ENCODE measurements at places on chromosomes 12 and 14.

DNA sequence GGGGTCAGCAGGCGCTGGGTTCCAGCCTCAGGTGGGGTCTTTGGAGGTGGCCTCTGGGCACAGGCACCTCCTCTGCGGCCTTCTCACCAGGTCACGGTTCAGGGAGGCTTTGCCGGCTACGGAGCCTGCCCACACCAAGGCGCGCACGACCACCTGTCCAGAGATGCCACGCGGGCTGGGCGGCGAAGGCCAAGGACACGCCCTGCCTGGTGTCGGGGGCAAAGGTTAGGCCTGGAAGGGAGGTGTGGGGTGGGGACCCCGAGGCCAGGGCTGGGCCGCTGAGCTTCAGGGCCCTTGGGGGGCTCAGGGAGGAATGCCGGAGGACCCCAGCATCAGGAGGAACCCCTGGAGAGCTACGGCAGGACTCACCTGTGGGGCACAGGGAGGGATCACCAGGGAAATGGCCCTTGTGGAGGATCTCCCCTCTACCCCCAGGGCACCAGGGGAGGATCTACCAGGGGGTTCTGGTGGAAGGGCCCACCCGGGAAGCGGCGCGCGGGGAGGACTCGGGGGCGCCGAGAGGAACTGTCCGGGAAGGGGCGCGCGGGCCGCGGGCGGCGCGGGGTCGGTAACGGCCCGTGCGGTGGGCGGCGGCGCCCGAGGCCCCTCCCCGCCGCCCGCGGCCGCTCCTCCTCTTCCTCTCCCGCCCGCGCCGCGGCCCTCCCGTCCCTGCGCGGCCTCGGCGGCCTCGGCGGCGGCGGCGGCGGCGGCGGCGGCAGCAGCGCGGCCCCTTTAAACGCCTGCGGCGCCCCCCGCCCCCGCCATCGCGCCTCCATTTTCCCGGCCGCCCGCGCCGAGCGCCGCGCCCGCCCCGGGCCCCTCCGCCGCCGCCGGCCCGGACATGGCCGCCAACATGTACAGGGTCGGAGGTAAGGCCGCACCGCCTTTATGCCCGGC, at the start of gene MTA1:
Gene MTA1, plus strand, starts transcription at position 633 of the 897 bp plus-strand sequence. Its CDS starts 209 bp downstream, at position 842.
- DNase-seq, result peak; percentile 57

- no peak for DNase-seq
These were observed 118.8 kb downstream of the SLC6A15 start for GRCh38 chr12:84793558-84794367.

DNA sequence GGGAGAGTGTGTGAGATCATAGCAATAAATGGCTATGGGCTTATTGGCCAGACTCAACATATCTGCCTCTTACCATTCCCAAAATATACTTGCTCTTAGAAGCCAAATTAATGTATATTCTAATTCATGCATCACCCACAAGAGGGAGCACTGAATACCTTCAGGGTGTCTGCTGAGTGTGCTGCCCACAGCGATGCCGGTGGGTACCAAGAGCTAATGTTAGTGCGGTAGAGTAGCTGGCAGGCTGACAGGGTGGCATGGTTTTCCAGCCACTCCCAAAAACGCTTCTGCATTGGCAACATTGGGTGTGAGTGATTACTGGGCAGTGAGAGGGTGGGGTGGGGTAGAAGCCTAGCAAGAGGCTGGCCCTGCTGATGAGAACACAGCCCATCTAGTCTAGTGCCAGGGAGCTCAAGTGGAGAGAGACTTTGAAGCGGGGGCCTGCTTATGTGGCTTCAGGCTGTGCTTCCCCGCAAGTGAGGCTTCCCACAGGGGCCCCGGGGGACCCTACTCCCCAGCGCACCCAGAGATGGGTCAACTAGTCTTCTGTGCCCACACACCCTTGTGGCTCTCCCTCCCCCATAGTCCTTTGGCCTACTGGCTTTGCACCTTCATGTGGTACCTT, 9.2 kb upstream of the PLEKHD1 start:
- no peak for DNase-seq

DNA sequence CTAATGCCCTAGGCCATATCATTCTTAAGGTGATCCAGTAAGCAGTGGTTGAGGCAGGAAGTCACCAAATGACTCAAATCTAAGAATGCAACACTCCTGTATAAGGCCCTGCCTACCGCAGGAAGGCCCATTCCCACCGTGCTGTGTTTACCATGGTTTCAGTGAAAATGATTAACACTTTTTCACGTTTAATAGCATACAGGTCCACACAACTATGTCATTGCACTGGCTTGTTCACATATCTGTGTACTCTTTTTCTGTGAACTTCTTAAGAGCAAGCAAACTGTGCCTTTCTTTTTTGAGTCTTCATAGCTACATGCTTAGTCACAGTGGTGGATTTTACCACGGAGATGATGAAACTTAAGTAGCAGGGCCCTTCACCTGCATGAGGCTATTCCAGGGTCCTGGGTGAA, 214.9 kb downstream of the CNTN1 start:
- no peak for DNase-seq

DNA sequence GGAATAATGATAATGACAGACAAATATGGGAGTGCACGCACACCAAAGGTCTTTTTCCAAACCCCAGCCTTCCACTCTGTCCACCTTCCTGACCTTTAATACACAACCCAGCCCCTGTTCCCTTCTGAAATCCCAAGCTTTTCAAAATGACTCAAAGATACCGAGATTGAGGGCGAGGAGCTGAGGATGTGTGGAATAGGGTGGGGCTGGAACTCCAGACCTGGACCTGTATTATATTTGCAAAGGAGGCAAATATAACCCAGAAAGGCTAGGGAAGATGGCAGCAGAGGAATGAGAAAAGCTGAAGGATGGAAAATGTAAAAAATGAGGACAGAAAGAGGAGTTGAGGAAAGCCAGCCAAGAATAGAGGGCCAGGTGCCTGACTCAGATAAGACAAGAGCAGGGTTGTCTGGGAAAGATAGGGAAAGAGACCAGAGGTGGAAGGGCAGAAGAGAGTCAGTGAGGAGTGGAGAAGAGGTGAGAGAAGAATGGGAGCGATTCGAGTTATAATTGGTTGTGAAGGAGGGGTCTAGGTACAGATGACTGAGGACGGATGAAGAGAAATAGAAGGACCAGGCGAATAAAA, 1.0 kb upstream of the PTMS start:
- DNase-seq, result no peak

DNA sequence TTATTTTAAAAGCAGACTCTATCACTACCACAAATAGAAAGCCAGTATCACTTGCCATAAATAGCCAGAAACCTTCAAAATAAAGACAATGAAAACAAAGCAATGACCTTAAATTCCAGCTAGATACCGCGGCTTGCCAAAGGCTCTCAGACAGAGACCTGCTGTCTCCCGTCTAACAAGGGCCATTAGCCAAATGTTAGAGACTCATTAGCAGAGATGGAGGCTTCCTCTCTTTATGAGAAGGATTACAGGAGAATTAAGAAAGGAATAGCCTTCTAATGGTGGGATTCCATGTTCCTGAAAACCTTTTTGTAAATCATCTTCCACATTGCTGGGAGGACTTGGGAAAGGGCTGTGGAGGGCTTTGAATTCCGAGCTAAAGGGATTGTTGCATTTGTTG, 206.7 kb downstream of the AACS start:
- no peak for DNase-seq

GRCh38 chr12:19641235-19642080, 202.2 kb downstream of the AEBP2 start:
- no peak for DNase-seq

GRCh38 chr14:75050852-75051555, at the start of gene MLH3:
Gene MLH3, minus strand, starts transcription at chr14:75051467. Its CDS starts 1,812 bp downstream, at chr14:75049655.
- peak; percentile 83 for DNase-seq

GRCh38 chr12:23891115-23891514, 58.4 kb downstream of the SOX5 start:
- no peak for DNase-seq

GRCh38 chr12:130335517-130336392, 1.9 kb upstream of the PIWIL1 start:
- peak; percentile 25 for DNase-seq

- DNase-seq, result no peak
These were observed 545 bp downstream of the LIMA1 start for GRCh38 chr12:50282721-50283228.

DNA sequence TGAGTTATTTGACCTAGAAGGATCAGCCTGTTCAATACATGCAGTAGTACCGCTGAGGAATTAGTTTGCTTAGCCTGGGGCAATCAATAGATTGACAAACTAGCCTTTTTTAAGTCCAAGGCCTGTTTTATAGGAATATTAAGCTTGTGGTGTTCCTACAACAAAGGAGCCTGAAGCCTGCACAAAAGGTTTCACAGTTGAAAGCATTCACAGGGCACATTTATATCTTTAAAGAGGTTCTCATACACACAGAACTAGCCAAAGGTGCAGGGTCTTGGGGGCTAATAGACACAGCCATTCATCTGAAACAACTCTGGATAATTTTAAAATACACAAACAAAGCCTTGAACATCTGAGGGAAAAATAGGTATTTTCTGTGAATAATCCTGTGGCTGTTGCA, 160.3 kb downstream of the RPS29 start:
- DNase-seq, result no peak

DNA sequence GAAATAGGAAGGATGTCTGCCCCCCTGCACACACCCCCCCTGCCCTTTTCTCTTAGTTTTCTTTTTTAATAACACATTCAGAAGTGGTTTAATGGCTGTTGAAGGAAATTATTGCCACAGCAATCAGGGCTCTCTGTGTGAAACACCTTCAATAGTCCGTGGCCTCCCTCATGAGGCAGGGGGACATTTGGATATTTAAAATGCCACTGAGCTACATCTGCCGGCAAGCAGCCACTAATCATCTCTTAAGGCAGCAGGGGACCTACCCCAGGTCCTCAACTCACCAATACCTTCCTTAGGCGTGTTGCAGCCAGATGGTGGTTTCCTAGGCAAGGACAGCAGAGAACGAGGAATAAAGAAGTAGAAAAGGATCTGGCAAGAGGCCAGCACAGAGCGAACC, 283.2 kb downstream of the TTC8 start:
- no peak for DNase-seq

DNA sequence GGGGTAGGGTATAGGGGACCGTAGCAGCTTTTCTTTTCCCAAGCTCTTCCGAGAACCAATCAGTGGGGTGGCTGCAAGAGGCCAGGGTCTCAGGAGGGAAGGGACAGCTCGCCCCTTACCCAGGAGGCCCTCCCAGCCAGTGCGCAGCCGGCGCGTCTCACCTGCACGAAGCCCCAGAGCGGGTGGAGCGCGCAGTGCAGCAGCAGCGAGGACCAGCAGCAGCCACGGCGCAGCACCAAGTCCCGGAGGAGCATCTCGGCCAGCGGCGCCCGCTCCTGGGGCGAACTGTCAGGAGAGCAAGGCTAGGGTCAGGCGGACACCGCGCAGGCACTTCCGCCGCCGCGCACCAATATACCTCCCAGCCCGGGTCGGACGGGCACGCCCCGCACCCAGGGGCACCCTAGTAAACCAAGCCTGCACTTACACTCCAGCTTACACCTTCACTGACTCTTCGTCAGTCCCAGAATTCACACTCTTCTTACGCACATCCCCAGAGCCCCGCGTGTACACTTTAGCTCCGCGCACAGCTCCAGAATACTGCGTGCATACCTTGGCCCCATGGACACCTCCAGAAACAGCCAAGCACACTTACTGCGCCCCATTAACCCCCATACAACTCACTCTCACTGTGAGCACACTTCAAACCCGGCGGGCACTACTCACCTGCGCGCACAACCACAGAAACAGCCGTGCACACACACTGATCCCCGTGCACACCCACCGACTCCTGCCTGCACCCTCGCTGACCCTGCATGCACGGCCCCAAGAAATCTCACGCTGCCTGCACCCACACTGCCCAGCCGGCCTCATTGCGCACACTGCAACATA, 606 bp downstream of the PRIMA1 start:
- DNase-seq, result no peak

GRCh38 chr14:31189346-31190218, 18.0 kb downstream of the HECTD1 start:
- DNase-seq, result no peak

DNA sequence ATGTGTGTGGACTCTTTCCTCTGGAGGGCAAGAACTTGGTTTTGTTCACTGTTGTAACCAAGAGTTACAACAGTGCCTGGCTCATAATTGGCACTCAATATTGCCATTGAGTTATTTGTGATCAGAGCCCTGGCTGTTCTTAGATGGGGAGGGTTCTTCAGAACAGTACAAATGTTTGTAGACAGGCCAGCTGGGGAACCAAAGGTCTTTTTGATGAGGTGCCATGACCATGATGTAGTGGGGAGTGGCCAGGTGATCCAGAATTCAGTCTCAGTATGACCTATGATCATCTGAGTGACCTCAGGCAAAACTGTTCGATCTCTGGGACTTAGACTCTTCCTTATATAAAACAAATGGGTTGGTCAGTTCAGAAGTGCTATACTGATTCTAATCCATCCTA, 3.3 kb upstream of the PRKAB1 start:
- DNase-seq, result no peak

- no peak for DNase-seq
These were observed 20.9 kb downstream of the SENP1 start for GRCh38 chr12:48084841-48085460.

- no peak for DNase-seq
These were observed 51.8 kb downstream of the GLT1D1 start for GRCh38 chr12:128905003-128905544.

GRCh38 chr14:21199611-21200560, 44.0 kb upstream of the OR5AU1 start:
- no peak for DNase-seq

DNA sequence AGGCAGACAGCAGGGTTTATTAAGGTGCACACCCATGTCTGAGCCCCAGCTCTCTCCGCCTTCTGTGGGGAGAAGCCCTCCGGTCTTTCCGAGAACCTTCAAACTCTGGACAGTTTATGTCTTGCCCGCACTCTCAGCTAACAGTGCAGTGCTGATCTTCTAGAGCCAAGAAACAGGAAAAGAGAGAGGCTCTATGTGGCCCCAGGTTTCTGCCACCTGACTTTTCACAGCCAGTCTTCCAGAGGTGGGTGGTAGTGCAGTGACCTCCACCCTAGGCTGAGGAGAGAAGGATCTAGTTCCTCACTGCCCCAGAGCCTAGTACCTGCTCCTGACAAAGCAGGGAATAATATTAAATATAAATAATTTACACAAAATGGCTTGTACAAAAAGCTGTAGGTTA, 4.0 kb upstream of the SLC22A17 start:
- no peak for DNase-seq

GRCh38 chr14:97100306-97100705, 303.1 kb downstream of the VRK1 start:
- DNase-seq, result no peak

DNA sequence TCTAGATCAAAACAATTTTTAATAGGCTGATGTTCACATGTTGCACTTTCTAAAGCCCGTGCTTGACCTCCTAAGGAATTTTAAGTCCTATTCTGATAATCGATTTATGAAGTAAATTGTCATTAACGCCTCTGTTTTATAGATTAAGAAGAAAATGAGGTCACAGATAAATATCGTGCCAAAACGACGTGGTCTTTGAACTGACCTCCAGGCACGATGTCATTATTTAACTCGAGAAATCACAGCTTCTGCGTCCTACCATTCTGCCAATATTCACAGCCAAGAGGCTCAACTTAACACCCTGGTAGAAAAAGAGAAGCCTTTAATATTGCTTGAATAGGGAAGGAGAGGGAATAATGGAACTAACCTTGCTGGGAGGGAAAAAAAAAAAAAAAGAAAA, 888 bp upstream of the EEA1 start:
- no peak for DNase-seq

GRCh38 chr12:49287876-49288275, 7.1 kb upstream of the PRPH start:
- DNase-seq, result no peak

- DNase-seq, result no peak
These were observed 251.4 kb upstream of the ATP2B1 start for GRCh38 chr12:89960011-89960507.
